ENCODE measurements at places on chromosomes 1 and 21.

DNA sequence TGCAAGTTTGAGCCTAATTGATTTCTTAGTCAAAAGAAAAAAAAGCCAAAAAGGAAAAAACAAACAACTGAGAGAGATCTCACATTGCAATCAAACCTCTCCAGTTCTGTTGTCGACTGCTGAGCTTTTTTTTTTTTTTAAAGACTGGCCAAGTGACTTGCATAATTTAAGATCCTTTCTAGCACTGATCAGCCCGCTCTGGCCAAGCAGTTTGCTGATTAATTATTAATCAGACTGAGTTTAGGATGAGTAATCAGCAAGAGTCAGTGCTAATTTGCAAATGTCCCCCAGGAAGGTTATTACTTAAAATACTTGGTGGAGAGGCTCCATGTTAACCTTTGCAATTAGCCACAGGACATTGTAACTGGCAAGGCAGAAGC lies 39.3 kb downstream of the HMGB4 start:
- peak; percentile 28 for DNase-seq

GRCh38 chr21:32096411-32096810 lies 182.4 kb downstream of the MIS18A start:
- DNase-seq, result peak; percentile 38

- no peak for DNase-seq
Observed at GRCh38 chr1:167544447-167545093, 9.0 kb downstream of the CREG1 start.

DNA sequence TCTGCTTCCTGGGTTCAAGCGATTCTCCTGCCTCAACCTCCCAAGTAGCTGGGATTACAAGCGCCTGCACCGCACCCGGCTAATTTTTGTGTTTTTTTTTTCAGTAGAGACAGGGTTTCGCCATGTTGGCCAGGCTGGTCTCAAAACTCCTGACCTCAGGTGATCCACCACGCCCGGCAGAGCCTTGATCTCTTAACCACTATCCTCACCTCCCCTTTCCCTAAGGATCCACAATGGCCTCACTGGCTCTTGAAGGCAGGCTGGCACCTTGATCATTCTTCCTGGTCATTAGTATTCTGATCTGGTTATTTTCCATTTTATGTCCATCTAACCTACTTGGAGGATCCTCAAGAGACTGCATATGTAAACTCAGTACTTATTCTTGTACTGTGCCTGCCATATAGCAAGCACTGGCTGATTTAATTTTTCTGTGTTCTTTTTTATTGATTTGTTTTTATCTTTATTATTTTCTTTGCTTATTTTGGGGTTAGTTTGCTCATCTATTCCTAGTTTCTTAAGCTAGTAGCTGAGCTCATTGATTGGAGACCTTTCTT lies 6.3 kb downstream of the RCC1 start:
- DNase-seq, result no peak

DNA sequence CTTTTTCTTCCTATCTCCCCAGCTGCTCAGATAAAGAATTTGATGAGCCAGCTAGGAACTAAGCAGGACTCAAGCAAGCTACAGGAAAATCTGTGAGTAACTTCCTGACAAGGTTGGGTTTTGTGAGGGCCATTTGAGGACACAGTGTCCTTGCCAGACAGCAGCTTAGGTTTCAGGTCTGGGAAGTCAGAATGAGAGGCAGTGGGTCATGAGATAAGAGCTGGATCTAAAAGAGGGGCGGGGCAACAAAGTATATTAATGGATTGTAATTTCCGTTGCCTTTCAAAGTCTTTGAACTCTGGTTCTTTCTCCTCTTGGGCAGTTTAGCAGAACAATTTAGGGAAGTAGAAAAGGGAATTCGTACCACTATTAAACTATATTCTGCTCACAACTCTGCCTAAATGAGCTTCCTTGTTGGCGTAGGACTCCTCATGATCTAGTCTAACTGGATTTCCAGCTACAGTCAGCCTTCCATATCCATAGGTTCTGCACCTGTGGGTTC lies 16.6 kb downstream of the STX12 start:
- no peak for DNase-seq

- no peak for DNase-seq
Observed at GRCh38 chr1:31911994-31912780, 26.0 kb downstream of the PTP4A2 start.

DNA sequence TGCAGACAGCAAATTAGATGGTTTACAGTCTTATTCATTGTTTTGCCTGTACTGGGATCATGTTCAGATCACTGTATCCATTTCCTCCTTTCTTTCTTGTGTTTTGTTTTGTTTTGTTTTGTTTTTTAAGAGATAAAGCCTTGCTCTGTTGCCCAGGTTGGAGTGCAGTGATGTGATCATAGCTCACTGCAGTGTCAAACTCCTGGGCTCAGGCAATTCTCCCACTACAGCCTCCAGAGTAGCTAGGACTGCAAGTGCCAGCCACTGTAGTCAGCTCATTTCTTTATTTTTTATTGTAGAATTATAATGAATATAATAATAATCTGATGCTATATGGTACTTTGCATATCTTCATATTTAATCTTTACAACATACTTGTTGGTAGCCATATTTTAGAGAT lies 403.7 kb upstream of the B3GALT2 start:
- DNase-seq, result no peak

DNA sequence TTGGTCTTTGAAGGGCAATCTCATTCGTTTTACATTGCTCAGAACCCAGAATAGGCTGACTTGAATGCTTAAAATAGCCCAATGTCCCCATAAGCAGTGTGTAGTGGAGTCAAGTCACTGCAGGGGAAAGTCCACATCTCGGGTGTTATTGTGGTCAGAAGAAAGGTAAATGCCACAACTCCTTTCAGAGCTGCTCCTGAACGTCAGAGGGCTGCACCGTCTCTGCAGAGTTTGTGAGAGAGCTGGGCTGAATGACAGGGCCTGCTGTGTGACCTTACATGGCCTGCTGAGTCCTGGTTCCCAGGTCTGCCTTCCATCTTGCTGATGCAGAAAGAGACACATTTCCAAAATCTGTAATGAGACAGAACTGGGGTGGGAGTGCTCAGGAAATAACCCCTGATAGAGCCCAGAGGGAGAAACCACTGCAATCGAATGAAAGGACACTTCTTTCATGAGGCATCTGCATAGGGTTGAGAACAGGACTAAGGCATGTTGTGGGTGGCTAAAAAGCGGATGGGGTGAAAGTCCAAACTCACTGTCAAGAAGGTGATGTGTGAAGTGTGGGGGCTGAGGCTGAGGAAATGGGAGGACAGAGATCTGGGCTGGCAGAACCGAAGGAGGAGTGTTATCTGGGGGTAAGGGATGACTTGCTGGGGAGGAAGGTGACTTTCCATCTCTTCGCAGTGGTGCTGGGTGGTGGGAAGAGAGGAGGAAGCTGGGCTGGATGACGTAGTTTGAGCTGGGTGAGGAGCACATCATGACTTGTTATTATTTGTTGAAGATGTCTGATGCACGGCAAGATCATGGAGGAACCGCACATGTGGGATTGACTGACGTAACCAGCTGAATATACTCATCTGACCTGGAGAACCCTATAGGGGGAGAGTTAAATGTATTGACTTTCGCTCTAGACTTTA lies 33.7 kb downstream of the XCL2 start:
- DNase-seq, result peak; percentile 53

- peak; percentile 75 for DNase-seq
Observed at GRCh38 chr1:119611701-119612113, 36.4 kb downstream of the ZNF697 start.

DNA sequence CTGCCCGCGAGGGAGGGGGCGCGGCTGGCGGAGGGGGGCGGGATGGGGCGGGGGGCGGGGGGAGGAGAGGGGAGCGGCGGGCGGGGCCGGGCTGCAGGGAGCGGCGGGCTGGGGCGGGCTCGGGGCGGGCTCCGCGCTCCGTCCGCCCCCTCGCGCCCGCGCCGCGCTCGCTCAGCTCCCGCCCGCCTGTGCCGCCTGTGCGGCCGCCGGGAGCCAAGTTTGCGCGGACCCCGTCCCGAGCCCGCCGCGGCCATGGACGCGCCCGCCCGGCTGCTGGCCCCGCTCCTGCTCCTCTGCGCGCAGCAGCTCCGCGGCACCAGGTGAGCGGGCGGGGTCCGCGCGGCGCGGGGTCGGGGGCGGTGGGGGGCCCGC lies at the start of gene GABRD:
GABRD (plus strand) TSS at position 174 of the 372 bp plus-strand sequence; CDS start at position 253, 79 bp downstream.
- DNase-seq, result no peak

DNA sequence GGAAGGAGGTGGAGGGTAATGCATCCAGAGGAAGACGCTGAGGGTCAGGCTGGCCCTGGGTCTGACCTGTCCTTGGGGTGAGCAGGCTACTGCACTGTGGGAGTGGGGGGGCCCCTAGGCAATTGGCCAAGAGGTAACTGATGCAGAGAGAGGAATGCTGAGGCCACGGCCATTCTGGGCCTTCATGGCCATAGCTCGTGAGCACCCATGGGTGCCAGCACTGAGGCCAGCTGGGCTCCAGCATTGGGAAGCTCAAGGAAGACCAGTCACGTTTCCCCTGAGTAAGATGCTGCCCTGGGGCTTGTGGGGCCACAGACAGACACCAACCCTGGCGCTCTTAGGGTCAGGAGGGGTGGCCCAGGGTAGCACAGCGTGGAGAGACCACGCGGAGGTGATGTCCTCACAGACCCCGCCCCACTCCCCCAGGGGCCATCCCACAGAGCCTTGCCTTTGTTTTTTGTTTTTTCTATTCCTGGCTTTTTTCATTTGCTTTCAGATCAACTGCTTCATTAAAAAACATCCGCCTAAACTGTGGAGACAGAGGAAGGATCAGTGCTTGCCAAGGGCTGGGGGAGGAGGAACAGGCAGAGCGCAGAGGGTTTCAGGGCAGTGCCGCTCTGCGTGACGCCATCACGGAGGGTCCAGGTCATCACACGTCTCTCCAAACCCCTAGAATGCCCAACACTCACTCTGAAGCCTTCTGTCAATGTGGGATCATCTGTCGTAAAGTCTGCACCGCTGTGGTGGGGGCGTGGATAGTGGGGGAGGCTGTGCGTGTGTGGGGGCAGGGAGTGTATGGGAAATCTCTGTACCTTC lies 61.1 kb downstream of the SIK1 start:
- no peak for DNase-seq

DNA sequence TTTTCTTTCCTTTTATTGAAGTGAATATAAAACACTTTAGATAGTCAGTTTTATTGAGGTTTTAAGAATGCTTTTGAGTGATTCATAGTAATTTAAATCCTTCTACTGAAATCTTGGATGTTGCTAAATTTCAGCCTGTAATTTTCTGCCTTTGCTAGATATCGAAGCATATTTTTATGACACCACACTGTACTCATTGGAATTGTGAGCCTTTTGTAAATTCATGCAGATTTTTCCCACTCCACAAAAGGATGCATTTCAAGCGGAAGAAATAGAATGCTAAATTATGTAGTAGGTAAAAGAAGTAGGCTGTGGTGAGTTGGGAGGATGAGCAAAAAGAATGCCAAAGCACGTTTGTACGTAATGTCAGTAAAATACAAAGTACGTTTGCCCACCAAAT lies 13.8 kb downstream of the SNX7 start:
- DNase-seq, result no peak

DNA sequence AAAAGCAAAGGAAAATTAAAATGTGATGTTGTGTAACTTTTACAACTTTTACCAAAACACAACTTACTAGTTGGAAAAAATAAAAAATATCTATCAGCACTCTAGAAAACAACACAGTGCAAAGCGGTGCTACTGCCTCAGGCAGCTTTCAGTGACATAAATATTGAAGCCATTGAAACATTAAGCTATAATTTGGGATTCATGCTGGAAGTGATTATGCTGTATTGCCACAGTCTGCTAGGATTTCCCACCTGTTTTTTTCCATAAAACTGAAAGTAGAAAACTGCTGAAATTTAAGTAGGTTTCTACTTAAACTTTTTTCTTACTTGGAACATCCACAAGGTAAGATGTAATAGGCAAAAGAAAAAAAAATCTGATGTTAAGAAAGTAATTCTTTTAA lies 674.4 kb downstream of the KCNT2 start:
- no peak for DNase-seq

DNA sequence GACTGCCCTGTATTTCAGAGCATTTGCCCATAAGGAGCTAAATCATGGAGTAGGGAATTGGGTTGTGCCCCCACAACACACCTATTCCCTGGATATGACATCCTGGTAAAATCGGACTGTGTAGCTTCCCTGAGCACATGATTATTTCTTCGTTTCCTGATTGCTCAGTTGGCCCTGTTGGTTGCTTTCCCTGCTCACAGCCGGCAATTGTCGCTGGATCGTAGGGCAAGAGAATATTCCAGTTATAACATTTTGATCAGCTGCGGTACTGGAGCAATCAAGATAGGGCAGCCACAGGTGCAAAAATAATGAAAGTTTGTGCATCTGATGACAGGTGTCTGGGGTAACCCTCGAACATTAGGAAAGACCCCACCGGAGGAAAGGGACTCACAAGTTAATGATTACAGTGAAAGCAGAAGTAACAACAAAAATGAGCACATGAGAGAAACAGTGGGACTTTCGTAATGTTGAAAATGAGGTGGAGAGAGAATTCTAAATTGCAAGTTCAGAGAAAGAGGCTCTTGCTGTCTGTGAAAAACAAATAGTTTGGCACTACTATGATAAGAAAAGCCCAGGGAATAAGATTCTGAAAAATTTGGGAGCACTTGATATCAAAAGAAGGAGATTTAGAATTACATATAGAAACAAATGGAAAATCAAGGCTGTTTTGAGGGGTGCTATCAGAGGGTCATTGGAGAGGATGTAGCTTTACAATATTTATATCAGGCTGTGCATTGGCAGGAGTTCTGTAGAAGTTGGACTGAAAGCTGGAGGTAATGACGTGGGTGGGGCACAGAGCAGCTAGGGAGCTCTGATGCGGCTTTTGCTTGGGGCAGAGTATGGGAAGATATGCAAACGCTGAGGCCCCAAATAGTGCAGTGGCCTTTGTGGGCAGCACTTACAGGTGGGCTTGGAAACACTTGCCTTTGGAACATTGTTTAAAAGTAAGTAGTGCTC lies at the start of gene MAB21L3:
MAB21L3 (plus strand) TSS at position 833 of the 957 bp plus-strand sequence. CDS start 1,217 bp downstream, outside the sequence.
- peak; percentile 61 for DNase-seq

GRCh38 chr1:67626090-67626860 lies 58.7 kb upstream of the GADD45A start:
- DNase-seq, result no peak
